Activated naive CD4-positive, alpha-beta T cell treated with anti-CD3 and anti-CD28 coated beads, Interleukin-2, amount 10 ng/mL, durations not matched to agents 7 days and 5 days (primary cell): ENCODE measurements at places on chromosomes 3 and 15.

GRCh38 chr15:72033711-72034110 lies 84.2 kb downstream of the MYO9A start:
- H3K4me1 ChIP-seq = peaks cover 8% of the 10 kb centered on the region
- H3K4me3 ChIP-seq = no peak overlapping the region
- peaks cover 3% of the 10 kb centered on the region for H3K36me3 ChIP-seq
- H3K27ac ChIP-seq = no peak overlapping the region
- no peaks in the 10 kb centered on the region for H3K27me3 ChIP-seq

- H3K4me3 ChIP-seq = peak overlapping the region; percentile 53
- H3K27me3 ChIP-seq = peaks cover 4% of the 10 kb centered on the region
- H3K27ac ChIP-seq = peak overlapping the region; percentile 61
- DNase-seq = peak; percentile 83
- peaks cover 54% of the 10 kb centered on the region for H3K4me1 ChIP-seq
Measured at GRCh38 chr3:16849229-16849628, 35.5 kb upstream of the PLCL2 start.

DNA sequence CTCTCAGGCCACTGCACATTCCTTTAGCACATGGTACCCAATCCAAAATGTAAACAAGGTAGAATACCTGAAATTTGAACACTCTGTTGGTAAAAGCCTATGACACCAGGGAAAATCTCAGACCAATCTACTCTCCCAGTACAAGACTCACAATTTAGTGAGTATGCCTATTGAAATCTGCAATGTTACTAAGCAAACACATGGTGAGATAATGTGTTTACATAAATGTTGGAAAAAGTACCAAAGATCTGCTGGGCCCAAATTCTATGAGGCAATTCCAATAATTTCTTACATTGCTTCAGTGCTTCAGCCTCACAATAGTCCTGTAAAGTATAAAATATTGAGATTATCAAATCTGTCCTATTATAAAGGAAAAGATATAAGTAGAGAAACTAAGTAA lies 536.1 kb downstream of the PYDC2 start:
- no peaks in the 10 kb centered on the region for H3K36me3 ChIP-seq
- H3K27ac ChIP-seq = no peak overlapping the region
- no peaks in the 10 kb centered on the region for H3K27me3 ChIP-seq
- DNase-seq = no peak

- H3K27ac ChIP-seq = no peak overlapping the region
- H3K36me3 ChIP-seq = no peaks in the 10 kb centered on the region
- no peak overlapping the region for H3K4me3 ChIP-seq
- no peaks in the 10 kb centered on the region for H3K4me1 ChIP-seq
- no peak for DNase-seq
Measured at GRCh38 chr15:36666228-36666905, 86.9 kb downstream of the CDIN1 start.

GRCh38 chr3:42729404-42730145 lies 27.0 kb upstream of the HHATL start:
- no peaks in the 10 kb centered on the region for H3K36me3 ChIP-seq
- no peaks in the 10 kb centered on the region for H3K4me1 ChIP-seq
- H3K27ac ChIP-seq = no peak overlapping the region
- H3K27me3 ChIP-seq = peaks cover 12% of the 10 kb centered on the region

GRCh38 chr15:101255051-101255395 lies 3.2 kb upstream of the CHSY1 start:
- peaks cover 20% of the 10 kb centered on the region for H3K27me3 ChIP-seq
- DNase-seq = no peak
- peaks cover 8% of the 10 kb centered on the region for H3K36me3 ChIP-seq
- H3K4me3 ChIP-seq = no peak overlapping the region

- no peaks in the 10 kb centered on the region for H3K36me3 ChIP-seq
- no peak for DNase-seq
- H3K27me3 ChIP-seq = peaks cover 11% of the 10 kb centered on the region
- no peak overlapping the region for H3K27ac ChIP-seq
- no peak overlapping the region for H3K4me3 ChIP-seq
Measured at GRCh38 chr15:85314146-85314545, 66.3 kb upstream of the AKAP13 start.

DNA sequence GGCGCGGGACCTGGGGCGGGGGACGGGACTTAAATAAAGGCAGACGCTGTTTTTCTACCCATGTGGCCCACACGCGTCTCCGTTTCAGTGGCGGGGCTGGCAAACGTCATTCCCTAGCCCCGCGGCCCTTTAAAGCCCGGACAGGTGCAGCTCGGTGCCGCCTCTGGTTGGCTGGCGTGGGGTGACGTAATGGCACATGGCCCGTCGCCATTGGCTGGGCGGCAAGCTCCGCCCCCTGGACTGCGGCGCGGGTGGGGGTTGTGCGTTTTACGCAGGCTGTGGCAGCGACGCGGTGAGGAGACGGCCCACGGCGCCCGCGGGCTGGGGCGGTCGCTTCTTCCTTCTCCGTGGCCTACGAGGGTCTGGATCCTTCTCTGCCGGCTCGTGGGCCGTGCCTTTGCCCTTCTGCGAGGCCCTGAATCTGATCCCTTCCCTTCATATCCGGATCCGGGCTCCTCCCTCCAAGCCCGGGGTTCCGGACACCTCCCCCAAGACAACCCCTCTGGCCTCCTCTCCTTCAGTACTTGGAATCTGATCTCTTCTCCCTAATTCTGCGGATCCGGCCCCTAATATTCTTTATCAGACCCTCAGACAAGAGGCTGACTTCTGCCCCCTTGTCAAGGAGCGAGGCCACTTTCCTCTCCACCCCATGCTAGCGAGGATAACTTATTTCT lies at the start of gene CRELD1:
Gene CRELD1, plus strand, starts transcription at position 274 of the 674 bp plus-strand sequence. CDS start 605 bp downstream, outside the sequence.
- H3K27ac ChIP-seq = peak within 1 kb of the TSS; percentile 95
- H3K27me3 ChIP-seq = peaks cover 8% of the 10 kb centered on the region
- H3K4me1 ChIP-seq = peaks cover 35% of the 10 kb centered on the region
- DNase-seq = peak; percentile 98
- H3K4me3 ChIP-seq = peak within 1 kb of the TSS; percentile 97

- peaks cover 8% of the 10 kb centered on the region for H3K27me3 ChIP-seq
- DNase-seq = peak; percentile 78
- H3K4me1 ChIP-seq = peaks cover 61% of the 10 kb centered on the region
- H3K27ac ChIP-seq = peak overlapping the region; percentile 87
Measured at GRCh38 chr15:63605816-63606215, 8.6 kb downstream of the FBXL22 start.

DNA sequence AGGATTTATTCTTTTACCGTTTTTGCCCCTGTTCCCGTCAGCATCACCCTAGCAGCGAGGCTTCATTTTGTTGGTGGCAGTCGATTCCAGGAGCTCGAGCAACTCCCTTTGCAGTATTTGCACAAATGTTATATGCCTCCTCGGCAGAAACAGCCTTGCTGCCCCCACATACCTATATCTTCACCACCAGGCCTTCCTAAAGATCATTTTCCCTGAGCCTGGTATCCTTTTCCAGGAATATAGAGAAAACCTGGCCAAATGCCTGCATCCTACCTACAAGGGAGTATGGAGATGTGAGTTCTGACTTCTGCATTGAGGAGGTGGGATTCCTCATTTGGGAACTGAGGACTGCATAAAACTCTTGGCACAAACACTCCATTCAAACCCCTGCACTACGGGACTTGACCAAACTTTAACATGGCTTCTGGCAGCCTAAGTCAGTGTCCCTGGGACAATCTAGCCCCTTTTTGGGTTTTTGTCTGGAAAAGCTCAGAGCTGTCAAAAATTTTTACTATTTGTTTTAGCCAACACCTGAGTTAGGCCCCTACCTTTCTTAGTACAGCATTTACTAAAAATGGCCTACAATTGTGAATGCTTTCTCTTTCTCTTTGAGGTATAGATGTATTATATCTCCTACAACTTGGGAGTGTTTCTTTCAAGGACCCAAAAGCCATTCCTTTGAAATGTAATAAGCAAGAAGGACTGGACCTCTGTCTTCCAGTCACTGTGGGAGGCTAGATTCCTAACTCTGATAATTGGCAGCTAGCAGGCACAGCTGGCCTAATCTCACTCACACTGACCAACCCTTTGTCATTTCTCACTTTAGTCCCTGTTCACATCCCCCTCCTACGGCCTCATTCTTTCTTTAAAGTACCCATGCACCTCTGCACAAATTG lies 12.1 kb upstream of the UBE2Q2 start:
- H3K4me3 ChIP-seq = no peak overlapping the region
- H3K27ac ChIP-seq = no peak overlapping the region
- H3K36me3 ChIP-seq = peaks cover 2% of the 10 kb centered on the region
- H3K4me1 ChIP-seq = peaks cover 25% of the 10 kb centered on the region
- DNase-seq = no peak
